ENCODE measurements at places on chromosomes 6 and 20.

GRCh38 chr6:78909391-78909790 lies 42.0 kb downstream of the IRAK1BP1 start:
- DNase-seq, result no peak

- no peak for DNase-seq
These were observed 389.2 kb upstream of the CITED2 start for GRCh38 chr6:139763468-139764210.

DNA sequence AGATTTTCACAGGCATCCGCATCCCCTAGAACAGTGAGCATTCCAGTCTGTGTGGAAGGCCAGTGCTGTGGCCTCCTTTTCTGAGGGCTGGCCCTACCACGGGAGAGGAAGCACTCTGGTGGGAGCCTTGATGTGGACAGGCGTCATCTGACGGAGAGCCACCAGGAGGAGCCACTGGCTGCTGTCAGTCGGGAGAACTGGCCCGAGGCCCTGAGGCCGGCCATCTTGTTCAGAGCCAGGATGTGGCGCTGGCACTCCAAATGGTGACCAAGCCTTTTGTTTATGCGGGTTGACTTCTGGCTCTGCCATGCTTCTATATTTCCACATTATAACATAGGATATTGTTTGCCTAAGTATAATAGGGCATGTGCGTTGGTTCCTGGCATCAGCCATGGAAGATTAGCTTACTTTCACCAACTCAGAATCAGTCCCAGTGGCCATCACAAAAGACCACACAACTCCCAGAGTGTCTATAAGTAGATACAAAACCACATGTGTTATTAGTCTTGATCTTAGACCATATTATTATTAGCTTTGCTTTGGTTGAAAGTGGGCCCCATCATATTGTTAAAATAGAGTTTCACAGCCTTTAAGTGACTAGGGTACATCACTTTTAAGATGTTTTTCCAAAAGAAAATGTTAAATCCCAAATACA lies 273.9 kb upstream of the TAB2 start:
- DNase-seq, result no peak

DNA sequence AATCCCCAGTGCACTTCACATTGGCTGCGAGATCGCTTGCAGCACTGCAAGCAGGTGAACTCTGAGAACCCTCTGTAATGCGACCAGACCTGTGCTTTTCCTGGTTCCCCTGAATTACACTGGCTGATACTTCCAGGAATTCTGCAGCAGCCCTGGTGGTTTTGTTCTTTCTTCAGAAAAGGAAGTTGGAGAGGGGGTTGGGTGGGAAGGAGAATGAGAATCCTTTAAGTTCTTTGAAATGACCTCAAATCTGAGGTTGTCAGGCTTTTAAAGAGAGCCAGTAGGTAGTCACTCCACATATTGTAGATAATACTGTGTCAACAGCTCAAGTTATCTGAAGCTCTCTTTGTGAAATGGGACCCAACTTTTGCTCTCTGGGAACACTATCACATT lies 62.4 kb downstream of the GCNT2 start:
- no peak for DNase-seq

DNA sequence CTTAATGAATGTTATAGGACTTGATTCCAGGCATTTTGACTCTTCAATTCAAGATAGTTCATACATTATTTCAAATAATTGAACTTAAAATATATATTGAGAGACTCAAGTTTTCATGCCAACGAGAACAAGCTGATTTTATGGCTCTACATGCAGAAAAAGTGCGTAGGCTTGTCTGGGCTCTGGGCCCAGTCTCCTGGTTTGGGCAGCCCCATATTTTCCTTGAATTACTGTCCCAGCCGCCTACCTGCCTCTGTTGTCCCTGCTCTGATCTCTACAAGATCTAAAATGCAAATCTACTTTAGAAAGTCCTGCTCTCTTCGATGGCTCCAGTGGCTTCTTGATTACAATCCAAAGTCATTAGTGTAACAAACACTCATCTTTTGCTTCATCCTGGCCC lies 537.4 kb upstream of the CHD6 start:
- no peak for DNase-seq

DNA sequence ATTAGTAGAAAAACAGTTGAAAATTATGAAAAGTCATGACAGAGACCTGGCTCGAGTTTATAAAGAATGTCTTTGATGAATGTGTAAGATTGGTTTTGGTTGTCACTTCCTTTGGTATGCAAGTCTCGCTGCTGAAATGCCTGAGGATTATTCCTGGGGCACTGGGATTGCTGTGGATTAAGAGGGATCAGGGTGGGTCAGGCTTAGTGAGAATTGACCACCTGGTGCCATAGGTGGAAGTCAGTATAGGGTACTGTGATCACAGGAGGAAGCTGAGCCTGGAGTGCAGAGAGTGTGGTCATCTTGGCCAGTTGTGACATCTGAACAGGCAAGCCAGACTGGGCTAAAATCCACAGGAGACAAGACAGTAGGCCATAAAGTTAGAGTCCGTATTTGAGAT lies 34.9 kb downstream of the CEP43 start:
- DNase-seq, result no peak

GRCh38 chr20:51917886-51918535 lies 115.7 kb upstream of the SALL4 start:
- no peak for DNase-seq

DNA sequence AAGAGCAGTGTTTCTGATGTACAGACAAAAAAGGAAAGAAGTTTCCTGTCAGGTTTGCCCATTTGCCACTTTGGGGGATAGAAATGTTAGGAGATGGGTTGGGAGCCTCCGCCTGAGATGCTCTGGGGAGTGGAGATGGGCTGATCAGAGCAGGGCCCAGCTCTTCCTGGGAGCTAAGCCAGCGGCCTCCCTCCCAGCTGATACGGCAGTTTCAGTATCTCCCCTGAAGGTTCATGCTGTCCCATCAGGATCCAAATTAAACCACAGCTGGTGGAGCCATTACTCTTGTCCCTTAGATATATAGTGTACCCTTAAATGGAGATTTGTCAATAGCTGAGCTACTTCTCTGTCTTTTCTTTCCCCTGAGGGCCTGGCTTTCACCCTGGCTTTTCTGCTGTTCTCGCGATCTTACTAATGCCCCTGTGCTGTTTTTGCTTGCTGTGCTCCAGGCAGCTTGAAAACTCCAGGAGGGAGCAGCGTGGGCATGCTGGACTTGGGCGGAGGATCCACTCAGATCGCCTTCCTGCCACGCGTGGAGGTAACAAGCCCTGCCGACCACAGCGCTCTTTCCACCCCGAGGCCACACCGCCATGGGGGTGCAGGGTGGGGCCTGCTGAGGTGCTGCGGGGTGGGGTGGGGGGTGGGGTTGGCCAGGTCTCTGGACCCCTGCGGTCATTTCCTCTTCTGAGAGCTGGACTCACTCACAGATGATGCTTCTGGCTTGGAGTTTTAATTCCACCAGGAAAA lies 20.9 kb downstream of the ENTPD6 start:
- no peak for DNase-seq

GRCh38 chr6:117034971-117035370 lies 157.9 kb downstream of the RFX6 start:
- no peak for DNase-seq

DNA sequence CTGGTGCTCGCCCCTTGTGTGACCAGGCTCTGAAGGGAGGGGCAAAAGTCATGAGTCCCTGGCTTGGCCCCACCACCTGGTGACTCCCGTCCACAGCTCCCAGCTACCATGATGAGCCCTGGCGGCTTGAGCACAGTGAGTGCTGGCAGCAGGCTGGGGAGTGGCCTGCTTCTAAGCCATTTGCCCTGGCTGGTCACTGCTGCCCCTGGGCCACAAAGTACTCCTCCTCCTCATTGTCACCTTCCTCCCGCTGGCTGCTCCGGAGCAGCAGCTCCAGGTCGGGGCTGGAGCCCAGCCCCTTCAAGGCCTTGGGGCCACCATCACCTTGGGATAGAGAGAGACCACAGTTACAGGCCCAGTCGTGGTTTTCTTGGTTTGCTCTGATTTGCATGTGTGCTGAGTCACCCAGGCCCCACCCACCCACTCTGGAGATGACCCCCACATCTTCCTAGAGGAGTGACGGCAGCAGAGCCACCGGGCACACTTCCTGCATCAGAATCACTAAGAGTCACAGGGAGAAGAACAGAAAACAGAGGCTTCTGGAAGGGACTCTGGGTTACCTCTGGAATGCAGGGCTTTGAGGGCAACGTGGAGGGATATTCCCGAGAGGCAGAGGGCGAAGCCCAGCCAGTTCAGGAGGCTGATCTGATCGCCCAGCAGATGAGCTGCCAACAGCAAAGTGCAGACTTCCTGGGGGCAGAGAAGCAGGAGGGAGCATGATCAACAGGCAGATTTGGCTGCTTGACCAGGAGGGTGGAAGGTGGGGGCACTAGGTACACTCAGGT lies 42.1 kb upstream of the CDH22 start:
- no peak for DNase-seq

DNA sequence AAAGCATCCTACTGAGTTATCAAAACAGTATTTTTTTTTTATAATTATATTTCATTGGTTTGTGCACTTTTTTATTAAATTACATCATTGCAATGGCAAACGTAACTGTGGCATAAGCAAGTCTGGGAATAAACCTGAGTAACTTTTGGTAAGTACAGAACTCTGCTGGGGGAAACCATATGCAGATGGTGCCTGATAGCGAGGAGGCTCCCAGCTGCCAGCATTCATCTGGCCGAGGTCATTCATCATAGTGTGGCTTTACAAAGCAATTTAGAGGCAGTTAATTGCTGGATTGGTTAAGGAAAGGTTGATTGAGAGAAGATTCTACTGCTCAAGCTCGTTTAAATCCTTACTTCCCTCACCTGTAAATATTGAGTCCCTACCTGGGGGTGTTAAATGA lies 52.6 kb downstream of the HECA start:
- DNase-seq, result no peak

- no peak for DNase-seq
These were observed 6.3 kb downstream of the OXT start for GRCh38 chr20:3077618-3078134.

GRCh38 chr6:12578097-12578496 lies 138.5 kb upstream of the PHACTR1 start:
- DNase-seq, result no peak

GRCh38 chr6:169996378-169997051 lies 245.1 kb downstream of the ERMARD start:
- no peak for DNase-seq

DNA sequence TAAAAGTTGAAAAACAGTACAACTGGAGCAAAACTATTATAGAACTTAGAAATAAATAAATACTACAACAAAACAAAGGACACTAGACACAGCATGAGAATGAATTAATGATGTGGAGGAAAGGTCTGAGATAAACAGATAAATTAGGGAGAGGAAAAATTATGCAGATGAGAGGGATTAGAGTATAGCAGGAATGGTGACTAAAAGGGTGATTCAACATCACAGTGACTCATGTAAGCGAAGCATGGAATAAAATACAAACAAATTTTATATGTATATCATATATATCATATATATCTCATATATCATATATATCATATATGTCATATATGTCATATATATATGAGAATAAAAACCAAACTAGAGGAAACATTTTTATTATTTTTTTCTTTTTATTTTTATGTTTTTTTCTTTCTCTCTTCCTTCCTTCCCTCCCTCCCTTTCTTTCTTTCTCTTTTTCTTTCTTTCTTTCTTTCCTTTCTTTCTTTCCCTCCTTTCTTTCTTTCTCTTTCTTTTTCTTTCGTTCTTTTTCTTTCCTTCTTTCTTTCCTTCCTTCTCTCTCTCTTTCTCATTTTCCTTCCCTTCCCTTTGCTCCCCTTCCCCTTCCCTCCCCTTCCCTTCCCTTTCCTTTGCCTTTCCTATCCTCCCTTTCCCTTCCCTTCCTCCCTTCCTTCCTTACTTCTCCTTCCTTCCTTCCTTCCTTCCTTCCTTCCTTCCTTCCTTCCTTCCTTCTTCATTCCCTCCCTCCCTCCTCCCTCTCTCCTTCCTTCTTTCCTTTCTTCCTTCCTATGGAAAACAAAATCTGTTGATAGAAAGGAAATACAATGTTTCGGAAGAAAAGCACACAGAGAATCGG lies 1014.6 kb downstream of the GRIK2 start:
- DNase-seq, result no peak

- DNase-seq, result no peak
These were observed 394.8 kb downstream of the SAMD5 start for GRCh38 chr6:147903321-147903720.

GRCh38 chr6:105966481-105966880 lies 119.7 kb upstream of the PRDM1 start:
- DNase-seq, result no peak

GRCh38 chr6:138370631-138371451 lies 6.9 kb upstream of the SMIM28 start:
- DNase-seq, result no peak

- no peak for DNase-seq
These were observed 9.4 kb downstream of the MAS1 start for GRCh38 chr6:159899994-159900745.

GRCh38 chr6:56637640-56638039 lies 5.0 kb downstream of the DST start:
- no peak for DNase-seq

DNA sequence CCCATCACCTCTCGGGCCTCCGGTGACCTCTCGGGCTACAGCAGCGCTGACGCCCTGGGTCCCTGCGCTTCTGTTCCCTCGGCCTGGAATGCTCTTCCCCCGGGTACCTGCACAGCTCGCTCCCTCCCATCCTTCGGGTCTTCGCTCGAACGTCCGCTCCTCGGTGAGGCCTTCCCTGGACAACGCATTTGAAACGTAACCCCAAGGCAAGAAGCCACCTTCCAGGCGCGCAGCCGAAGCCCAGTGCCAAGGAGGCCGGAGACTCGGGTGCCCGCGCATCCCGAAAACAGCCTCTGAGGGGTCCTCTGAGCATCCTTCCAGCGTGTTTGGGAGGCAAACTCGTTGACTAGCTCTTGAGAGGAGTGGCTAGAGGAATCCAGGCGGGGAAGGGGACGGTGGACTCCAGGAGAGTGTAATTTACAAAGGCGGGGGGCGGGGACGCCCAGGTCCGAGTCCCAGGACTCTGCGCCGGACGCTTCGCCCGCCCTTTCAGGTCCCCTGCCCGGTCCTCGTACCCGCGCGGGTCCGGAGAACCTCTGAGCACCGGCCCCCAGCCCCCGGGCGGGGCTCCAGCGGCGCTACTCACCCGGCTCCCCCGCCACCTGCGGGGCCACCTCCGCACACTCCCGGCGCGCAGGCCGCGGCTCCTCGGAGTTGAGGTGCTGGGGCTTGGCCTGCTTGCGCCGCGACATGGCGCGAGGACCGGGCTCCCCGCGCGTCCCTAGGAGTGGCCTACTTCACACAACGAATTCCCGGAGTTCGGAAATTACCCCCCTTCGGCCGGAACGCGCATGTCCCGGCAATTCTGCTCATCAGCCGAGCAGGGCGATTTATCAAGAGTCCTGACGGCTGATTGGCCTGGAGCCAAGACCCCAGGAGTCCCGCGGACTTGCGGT lies 86.8 kb downstream of the ZFP64 start:
- no peak for DNase-seq

GRCh38 chr6:25312703-25313102 lies 33.5 kb downstream of the CARMIL1 start:
- no peak for DNase-seq

All from coronary artery (tissue), 2 donors.